ENCODE measurements at places on chromosomes 16 and 17. TPM values are rescaled to one million over a fixed set of nuclear protein-coding genes. Genes with fewer than 3 reads are reported as not detected.

The TMC8 gene
- 3.3 TPM for total RNA-seq

The NPTX1 gene
- total RNA-seq: 0.34 TPM

The TOX3 gene
- total RNA-seq: 0.57 TPM

The GLP2R gene
- 1.5 TPM for total RNA-seq

GRCh38 chr17:35315283-35315682 is 58.1 kb downstream of the SLFN11 start:
- H3K36me3 ChIP-seq: no peaks in the 10 kb centered on the region
- DNase-seq: peak; percentile 83
- H3K4me1 ChIP-seq: peaks cover 3% of the 10 kb centered on the region

GRCh38 chr17:48541036-48541576 is 3.8 kb downstream of the HOXB2 start:
- H3K36me3 ChIP-seq: no peaks in the 10 kb centered on the region
- peak overlapping the region; percentile 83 for H3K27ac ChIP-seq
- no peaks in the 10 kb centered on the region for H3K27me3 ChIP-seq
- H3K4me1 ChIP-seq: no peaks in the 10 kb centered on the region
- no peak for DNase-seq
- H3K4me3 ChIP-seq: peak overlapping the region; percentile 41
